NCI-H2227 treated with DMSO at 0.1 percent for 48 hours (cell line): ENCODE measurements at places on chromosomes 1 and 21.

GRCh38 chr1:233869680-233870079 lies 34.8 kb upstream of the SLC35F3 start:
- DNase-seq = no peak

DNA sequence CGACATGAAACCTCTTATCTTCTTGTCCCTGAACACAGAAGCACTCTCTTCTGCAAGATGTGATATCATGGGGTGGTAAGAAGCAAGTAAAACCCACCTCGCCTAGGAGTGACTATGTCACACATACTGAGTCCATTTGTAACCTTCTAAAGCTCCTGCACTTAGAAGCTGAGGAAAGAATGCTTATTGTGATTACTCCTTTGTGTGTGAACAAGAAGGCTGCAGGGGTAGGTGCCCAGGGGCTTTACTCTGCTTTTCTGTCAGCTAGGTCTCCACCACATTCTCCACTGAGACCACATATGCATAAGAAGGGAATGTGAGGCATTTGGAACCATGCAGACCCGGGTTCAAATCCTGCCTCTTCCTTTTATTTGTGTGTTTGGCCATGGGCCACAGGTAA lies 144.3 kb downstream of the DMRTA2 start:
- no peak for DNase-seq

- no peak for DNase-seq
These were observed 462.6 kb upstream of the RUNX1 start for GRCh38 chr21:35511696-35512162.

- DNase-seq = no peak
These were observed 16.8 kb downstream of the LAMC1 start for GRCh38 chr1:183039985-183040447.

DNA sequence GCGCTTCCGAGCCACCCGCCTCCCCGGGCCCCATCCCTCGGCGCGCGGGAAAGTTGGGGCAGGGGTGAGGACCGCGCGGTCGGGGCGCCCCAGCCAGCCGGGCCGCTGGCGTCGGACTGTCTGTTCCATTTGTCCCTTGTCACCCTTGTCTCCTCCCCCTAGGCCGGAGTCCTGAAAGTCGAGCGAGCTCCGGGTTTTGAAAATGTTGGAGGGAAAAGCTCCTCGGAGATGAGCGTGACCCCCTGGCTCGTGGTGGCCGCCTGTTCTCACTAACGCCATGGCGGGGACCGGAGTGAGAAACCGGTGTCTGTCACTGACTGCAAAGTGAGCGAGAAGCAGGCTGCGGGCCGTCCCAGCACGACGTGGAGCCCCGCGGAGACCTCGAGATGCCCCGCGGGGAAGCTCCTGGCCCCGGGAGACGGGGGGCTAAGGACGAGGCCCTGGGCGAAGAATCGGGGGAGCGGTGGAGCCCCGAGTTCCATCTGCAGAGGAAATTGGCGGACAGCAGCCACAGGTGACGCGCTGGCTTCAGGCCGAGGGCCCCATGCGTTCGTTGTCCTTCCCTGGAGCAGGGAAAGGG lies 491 bp downstream of the PER3 start:
- DNase-seq = no peak

DNA sequence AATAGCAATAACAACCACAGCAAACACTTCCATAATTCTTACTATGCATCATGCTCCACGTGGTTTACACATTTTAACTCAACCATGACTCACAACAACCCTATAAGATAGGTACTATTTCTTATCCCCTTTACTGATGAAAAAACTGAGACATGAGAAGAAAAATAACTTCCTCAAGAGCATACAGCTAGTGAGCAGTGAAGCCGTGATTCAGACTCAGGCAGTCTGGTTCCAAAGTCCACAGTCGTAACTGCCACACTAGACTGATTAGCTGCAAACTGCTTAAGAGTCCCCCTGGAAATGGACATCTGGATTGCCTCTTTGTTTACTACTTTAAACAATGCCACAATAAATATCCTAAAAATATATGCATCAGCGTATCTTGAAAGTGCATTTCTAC lies 55.7 kb downstream of the PLD5 start:
- DNase-seq = no peak

- no peak for DNase-seq
These were observed 377.7 kb downstream of the PCP4 start for GRCh38 chr21:40244981-40245380.

DNA sequence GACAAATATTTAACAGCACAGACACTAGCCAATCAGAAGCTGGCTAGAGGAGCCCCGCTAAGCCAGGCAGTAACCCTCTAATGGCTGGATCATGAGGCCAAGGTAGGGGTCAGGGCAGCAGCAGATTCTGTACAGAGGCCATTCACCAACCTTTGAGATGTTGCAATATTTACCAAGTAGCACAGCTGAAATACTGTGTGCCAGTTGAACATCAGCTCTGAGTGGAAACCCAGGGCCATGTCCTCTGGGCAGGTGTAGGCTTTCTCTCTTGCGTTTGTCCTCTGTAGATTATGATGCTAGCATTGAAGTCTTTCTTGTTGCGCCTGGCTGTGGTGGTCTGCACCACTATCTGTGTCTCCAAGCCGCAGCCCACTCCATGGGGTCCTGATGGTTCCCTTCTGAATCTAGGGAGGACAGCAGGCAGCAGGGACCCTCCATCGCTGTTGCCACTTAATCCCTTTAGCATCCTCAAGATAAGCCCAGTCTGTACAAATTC lies 2.5 kb upstream of the COG2 start:
- no peak for DNase-seq

DNA sequence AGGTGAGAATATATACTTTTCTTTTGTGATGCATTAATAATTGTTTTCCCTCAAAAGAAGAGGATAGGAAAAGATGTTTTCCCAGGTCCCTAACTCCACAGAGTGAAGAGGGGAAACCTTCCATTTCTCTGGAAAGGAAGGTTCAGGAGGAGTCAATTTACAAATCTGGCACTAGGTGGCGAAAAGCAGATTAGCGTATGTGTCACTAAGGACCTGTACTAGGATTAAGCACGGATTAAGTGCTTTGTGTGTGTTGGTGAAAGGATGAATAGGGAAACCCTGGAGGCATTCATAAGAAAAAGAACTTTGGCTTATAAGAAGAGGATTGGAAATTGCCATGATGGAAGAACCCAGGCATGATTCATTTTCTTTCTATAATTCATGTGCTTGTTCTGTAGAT lies 410.1 kb upstream of the PLXNA2 start:
- DNase-seq = peak; percentile 2

DNA sequence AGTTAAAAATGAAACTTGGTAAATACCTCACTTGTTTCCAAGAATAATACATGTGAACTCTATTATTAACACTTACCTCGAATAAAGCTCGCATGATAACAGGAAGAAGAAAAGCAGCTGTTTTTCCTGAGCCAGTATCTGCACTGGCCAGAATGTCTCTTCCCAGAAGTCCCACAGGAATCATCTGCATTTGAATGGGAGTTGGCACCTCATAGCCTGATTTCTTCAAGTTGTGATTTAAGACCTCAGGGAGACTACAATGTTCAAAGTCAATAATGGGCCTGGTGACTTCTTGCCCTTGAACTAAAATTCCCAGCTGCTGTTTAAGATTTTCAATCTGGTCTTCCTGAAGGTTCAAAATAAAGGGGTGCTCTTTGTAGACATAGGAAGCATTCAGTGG lies 3.8 kb downstream of the DDX59 start:
- DNase-seq = no peak

DNA sequence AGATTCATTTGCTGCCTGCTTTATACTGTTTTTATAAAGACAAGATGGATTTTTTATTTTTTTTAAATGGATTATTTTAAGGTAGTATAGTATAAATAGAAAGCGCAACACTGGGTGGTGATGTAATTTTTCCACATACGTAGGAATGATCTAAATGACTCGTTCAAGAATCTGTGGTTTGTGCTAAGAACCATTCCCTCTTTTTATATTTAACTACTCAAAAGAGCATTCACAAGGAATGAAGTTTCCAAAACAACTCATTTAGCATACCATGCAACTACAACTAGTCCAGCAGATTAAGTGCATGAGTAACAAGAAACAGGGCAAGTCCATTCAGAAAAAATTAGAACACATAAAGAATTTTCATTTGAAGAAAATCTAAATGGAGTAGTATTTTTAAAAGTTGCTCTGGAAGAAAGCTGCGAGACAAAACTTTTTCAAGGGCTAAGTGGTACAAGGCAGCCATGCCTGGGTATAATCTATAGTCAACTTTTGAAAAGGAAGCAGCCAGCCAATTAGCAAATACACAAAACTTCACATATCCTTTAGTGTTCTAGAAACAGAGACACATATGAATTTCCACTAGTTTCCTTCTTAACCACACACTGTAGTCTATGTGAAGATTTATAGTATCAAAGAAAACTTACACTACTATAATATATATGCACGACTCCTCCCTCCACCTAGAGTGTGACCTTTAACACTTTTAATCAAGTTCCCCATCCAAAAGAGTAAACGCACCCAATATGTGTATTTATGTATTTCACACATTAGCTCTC lies 23.4 kb downstream of the GTF2B start:
- DNase-seq = no peak
